ENCODE measurements at places on chromosomes 3 and 15.
A peak's percentile ranks its signal among the peaks of the same experiment; 100 is the strongest.

GRCh38 chr3:197787412-197787811 lies 3.6 kb upstream of the LRCH3 start:
- no peak for DNase-seq

GRCh38 chr15:41917767-41918430 lies 24.0 kb upstream of the SPTBN5 start:
- peak; percentile 86 for DNase-seq

DNA sequence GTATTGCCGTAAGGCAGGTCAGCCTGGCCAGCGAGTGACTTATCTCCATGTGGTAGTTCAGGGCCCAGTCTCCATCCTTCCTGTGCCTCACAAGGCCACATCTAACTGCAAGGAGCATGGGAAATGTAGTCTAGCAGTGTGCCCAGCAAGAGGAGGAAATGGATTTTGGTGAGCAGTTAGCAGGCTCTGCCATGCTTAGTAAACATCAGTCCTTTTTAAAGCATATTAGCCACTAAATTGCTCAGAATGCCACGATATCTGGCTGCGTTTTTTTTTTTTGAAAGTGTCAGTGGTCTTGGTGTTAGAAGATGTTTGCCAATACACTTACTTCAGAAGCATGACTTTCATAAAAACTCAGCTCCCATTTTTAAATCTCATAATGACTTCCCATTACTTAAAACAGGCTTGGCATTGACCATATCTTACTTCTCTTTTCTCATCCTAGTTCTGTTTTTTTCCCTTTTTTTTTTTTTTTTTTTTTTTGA lies 470.2 kb upstream of the TPRG1 start:
- peak; percentile 15 for DNase-seq

GRCh38 chr3:58487140-58487886 lies 4.6 kb upstream of the KCTD6 start:
- DNase-seq: peak; percentile 67

DNA sequence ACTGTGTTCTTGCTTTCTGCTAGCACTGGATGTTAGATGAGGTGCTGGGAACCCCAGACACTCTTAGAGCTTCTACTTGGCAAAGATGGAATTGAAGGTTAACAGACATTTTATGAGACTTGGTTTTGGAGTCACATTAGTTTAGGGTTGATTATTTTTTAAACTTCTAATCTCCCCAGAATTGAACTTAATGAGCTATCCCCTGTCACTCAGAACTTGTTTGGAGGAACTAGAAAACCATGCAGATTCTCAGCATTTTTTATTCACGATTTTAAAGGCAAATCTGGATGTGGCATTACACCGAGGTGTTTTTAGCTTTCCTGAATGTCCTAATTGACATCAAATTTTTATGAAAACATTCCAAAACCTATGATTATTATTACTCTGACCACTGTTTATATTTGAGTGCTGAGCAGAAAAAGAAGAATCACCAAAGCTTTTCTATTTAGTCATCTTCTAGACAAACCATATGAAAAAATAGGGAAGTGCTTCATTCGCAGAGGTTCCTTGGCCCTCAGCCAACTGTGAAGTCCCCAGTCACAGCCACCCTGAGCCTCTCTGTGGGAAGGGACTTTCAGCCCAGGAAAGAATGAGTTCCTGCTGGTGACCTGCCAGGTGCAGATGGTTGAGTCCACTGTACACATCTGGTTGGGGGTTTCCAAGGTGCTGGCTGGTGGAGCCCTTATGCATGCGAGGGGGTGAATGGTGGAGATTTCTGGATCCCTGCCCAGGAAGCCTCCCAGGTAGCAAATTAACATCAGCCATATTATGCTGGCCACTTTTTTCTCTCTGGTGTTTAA lies 196.0 kb upstream of the TOPAZ1 start:
- DNase-seq: peak; percentile 40

DNA sequence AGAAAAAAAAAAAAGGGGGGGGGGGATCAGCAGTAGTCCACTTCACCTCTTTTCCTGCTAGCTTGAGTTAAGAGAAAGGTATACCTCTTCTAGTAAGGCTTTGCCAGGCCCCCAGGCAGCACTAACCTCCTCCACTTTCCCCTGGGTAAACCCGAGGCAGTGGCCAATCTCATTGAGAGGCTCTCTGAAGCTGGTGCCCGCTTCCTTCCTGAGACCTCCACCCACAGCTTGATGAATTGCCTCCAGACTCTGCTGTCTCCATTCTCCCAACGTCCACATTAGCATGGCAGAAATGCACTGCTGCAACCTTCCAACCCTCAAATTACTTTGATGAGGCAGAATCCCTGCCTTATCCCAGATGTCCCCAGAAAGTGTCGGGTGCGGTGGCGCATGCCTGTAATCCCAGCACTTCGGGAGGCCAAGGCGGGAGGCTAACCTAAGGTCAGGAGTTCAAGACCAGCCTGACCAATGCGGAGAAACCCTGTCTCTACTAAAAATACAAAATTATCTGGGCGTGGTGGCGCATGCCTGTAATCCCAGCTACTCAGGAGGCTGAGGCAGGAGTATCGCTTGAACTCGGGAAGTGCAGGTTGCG lies 15.3 kb downstream of the RLBP1 start:
- no peak for DNase-seq

All from HT1080 (cell line).